ENCODE measurements at places on chromosomes 16 and 17.

- no peak for DNase-seq
These were observed 53.0 kb downstream of the ATP2C2 start for GRCh38 chr16:84421081-84421937.

GRCh38 chr17:80890921-80891396, 100.7 kb upstream of the CHMP6 start:
- no peak for DNase-seq

- DNase-seq: no peak
These were observed 347.2 kb downstream of the SOX9 start for GRCh38 chr17:72467841-72468653.

DNA sequence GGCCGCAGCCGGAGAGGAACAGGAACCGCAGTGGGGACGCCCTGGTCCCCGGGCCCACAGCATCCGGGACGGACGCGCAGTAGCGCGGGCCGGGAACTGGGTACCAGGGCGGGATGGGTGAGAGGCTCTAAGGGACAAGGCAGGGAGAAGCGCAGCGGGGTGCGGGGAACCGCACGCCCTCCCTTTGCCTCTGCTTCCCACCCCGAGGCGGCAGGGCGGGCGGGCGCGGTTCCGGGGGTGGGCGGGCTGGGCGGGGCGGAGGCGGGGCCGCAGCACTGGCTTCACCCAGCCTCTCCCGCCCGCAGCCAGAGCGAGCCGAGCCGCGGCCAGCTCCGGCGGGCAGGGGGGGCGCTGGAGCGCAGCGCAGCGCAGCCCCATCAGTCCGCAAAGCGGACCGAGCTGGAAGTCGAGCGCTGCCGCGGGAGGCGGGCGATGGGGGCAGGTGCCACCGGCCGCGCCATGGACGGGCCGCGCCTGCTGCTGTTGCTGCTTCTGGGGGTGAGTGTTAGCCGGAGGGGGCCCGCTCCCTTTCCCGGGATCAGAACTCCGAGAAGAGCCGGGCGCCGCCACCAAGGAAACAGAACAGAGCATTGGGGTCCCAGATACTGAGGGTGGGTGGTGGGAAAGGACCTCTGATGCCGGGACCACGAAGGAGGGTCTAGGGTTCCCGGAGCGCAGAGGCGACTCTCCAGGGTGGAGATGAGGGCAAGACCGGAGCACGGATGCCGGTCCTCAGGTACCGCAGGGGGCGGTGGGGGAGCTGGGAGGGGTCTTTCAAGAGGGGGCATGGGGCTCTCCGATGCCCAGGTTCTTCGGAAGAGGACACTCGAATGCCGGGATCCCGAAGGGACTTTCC, at the start of gene NGFR:
Gene NGFR, plus strand, starts transcription at position 308 of the 856 bp plus-strand sequence. Its CDS starts 125 bp downstream, at position 433.
- DNase-seq: peak; percentile 87

DNA sequence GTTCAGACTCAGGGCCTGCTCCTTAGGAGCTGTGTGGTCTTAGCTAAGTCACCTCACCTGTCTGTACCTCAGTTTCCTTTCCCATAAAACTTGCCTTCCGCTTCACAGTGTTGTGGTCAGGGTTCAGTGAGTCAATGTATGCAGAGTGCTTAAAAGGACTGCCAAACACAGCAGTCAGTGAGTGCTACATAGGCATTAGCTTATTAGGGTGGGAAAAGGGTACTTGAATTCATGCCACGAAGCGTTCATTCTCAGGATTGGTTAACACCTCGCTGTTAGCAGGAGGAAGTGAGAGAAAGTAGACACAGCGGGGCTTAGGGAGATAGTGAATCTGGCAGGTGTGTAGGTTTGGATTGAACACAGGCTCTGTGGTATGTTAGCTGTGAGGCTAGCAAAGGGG, 155.2 kb downstream of the SHISA9 start:
- no peak for DNase-seq

- DNase-seq: no peak
These were observed 16.3 kb upstream of the BCAR1 start for GRCh38 chr16:75267631-75268264.

GRCh38 chr17:917941-918740, 61.4 kb downstream of the NXN start:
- DNase-seq: no peak

DNA sequence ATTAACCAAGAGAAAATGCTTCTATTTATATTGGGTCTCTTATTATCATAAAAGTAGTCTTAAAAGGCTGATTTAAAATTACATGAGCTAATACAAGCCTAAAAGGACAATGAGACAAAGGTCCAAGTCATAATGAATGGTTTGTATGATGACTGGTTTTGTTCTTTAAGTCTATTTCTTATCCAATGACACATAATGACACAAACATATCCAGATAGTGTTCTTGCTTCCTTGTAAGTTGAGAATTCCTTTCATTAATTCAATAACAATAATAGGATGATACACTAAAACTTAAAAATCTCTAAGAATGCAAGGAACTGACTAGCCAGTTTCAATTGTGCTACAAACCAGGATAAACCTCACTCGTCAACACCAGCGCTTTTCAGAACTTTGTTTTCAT, 244.1 kb downstream of the CEP112 start:
- no peak for DNase-seq

DNA sequence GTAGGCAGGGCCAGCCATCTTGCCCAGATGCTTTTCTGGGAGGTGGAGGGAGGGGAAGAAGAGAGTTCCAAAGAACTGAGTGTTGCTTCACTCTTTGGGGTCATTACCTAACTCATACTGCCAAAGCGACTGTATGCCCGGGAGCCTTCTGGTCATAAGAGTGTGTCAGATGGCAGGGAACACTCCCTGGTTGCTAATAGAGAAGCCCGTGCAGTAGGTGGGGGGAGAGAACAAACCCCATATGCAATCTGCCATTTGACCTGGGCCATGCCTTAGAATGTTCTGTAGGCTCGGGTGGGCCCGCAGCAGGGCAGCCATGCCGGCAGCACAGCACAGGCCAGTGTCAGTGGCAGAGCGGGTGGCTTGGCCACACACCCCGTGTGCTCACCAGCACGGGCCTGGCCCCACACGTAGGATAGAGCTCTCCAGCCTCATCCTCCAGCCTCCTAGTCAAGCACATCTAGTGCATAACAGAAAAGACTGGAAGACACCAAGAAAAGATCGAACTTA, 120.5 kb downstream of the SOCS1 start:
- DNase-seq: no peak

DNA sequence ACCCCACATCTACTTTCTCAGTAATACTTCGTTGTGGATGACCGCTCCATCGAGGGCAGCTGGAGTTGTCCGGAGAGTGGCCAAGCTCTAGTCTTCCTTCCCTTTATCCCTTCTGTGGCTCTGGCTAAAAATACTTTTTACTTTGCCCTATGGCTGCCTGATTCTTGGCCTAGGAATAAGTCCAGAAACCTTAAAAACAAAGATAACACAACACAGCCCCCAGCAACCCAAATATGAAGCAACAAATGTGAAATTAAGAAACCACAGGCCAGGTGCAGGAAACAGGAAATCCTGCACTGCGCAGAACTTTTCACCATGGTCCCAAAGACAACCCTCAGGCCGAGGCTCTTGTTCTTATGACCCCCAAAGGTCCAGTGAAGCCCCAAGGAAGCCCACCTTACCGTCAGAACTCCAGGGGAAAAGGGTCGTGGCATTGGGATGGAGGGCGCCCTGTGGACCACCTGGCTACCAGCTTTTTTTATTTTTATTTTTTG, 26.0 kb downstream of the TK2 start:
- peak; percentile 49 for DNase-seq

DNA sequence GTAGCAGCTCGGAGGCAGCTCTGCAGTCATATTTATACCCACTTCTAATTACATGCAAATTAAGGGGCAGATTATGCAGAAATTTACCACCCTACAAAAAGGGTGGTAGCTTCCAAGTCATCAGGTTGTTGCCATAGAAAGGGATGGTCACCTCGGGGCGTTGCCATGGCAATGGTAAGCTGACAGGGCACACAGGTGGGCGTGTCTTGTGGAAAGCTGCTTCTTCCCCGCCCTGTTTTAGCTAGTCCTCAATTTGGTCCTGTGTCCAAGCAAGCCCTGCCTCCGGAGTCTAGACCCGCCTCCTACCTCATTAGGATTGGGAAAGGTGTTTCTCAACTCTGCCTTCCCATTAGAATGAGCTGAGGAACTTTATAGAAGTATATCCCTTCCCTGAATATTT, 98.7 kb downstream of the HS3ST2 start:
- no peak for DNase-seq

GRCh38 chr16:5328546-5328945, 231.0 kb upstream of the EEF2KMT start:
- no peak for DNase-seq

GRCh38 chr16:4870138-4870671, 22.9 kb downstream of the UBN1 start:
- DNase-seq: no peak

- peak; percentile 54 for DNase-seq
These were observed 22.3 kb upstream of the SMPD3 start for GRCh38 chr16:68470461-68471150.

DNA sequence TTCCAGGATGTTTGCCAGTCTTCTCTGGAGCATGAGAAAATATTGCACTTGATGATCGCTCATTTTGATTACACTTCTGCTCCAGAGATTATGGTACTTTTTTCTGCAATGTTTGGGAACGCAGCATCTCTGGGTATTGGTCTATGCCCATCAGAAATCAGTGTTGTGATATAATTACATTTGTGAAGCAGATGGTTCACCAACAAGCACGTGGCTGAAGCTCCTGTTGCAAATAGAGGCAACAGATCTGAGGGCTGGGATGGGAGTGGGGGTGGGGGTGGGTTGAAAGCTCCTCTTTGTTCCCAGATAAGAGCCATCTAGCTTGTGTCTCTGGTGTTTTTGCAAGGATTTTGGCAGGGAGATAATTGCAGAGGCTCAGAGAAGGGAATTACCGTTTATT, 252.3 kb downstream of the SHISA9 start:
- no peak for DNase-seq

DNA sequence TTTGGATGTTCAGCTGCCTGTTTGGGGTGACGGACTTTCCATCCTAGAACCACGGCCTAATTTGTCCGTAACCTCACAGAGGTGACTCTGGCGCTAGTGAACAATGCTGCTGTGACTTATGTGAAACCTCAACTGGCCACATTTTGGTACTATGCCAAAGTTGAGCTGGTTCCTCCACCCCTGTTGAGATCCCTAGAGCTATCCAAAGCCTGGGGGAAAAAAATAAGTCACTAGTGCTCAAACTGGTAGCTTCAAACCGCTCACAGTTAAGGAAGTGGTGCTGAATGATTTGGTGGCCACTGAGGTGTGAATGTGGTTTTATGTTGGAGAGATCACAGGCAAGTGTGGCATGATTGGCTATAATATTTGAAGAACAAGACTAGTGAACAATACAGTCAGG, 11.3 kb upstream of the TUBG2 start:
- DNase-seq: no peak

- no peak for DNase-seq
These were observed 1.3 kb upstream of the PER1 start for GRCh38 chr17:8153525-8153956.

GRCh38 chr16:81695321-81696165, 83.5 kb upstream of the PLCG2 start:
- no peak for DNase-seq

- DNase-seq: no peak
These were observed 18.4 kb downstream of the FOXJ1 start for GRCh38 chr17:76122431-76123190.

GRCh38 chr16:88881675-88882357, 15.4 kb upstream of the PABPN1L start:
- no peak for DNase-seq

DNA sequence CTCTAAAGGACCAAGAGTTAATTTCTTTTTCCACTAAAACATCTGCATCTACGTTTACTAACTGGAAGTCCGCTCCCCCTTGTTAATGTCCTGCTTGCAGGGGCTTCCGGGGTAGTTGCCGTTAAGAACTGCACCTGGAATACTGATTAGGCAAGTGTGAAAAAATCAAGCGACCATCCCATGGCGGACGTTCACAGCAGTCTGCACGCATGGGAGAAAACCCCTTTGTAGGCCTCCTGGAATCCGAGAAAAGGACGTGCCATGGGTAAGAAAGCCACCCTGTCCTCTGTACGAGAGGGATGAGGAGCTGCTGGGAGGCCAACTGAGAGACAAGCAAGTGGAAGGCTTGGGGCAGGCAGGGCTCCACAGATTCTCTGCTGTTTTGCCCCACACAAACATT, 14.9 kb downstream of the SNN start:
- DNase-seq: no peak

DNA sequence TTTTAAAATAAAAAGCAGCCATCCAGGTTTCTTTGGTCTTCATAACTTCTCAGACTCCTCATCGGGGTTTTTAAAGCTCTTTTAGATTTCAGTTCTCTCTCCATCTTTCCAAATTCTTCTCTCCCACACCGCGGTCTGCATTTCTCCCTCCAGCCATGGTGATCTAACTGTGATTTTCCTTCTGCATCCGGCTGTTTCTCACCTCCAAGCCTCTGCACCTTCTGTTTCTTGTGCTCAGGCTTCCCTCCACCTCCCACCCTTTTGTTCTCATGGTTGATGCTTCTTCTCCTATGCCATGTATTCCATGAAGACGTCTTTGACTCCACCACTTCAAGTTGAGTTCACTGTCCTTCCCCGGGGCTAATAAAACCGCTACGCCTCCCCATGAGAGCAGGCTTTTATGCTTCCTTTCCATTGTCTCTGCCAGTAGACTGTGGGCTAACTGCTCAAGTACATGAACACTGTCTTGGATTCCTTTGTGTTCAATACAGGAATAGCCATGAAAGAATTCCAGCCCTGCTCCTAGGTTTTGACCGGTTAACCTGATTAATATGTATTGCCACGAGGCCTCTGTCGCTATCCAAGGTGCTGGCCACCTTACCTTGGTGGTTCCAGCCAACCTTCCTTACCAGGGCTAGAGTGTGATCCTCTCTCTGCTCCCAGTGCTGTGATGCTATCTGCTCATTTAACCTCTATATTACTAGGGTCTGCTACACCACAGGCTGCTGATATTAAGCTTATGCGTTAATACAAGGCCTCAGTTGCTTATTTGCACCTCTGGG, 625.1 kb downstream of the HS3ST4 start:
- no peak for DNase-seq

DNA sequence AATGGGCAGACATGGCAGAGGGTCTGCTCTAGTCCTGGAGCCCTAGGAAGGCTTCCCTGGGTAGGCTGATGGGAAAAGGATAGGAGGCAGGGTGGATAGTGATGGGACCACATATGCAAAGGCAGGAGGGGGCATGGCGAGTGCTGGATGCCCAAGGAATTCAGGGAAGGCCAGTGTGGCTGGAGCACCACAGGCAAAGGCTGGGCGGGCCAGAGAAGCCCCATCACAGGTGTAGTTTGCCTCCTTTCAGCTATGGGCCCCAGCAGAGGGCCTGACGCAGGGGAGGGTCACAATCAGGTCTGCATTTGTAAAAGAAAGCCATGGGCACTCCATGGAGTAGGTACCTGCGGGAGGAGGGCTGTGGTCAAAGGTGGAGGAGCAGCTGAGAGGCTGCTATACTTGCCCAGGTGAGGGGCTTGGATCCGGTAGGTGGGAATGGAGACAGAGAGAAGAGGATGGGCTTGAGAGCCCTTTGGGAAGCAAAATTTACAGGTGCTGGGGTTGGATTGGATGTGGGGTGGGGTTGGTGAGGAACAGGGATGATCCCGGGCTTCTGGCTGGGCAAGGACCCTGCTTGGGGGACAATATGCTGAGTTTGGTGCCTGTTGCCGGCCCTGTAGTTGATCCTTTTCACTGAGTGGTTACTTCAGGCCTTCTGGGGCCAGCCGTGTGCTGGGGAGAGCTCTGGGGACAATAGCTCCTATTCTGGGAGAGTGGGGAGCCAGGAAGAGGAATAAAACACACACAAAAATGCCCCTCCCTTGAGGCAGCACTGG, 6.5 kb upstream of the COL1A1 start:
- DNase-seq: no peak
